ENCODE measurements at places on chromosomes 1 and 21.

GRCh38 chr1:160548960-160549664, 26.1 kb upstream of the SLAMF6 start:
- DNase-seq: no peak

- no peak for DNase-seq
Measured at GRCh38 chr21:43188592-43189210, 19.9 kb downstream of the CRYAA start.

- no peak for DNase-seq
Measured at GRCh38 chr1:94239796-94240195, 2.4 kb upstream of the ARHGAP29 start.

GRCh38 chr21:35226968-35227744, 178.1 kb upstream of the RUNX1 start:
- peak; percentile 76 for DNase-seq

DNA sequence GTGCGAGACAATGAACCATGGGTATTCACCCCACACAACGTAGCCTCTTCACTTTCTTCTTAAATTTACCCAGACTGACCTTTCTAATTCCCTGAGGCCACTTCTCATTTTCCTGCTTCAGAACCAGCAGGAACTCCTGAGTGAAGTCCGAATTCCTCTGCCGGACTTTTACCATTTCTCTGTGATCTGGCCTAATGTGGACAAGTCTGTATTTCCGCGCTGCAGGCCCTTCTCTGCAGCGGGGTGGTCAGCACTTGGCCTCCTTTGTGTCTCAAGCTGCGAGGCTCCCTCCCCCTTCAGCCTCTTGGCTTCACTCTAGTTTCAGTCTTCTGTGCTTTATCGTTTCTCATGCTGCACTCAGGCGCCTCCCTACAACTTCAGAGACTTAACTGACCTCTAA, 9.4 kb upstream of the CTBS start:
- DNase-seq: no peak

GRCh38 chr1:53371851-53372250, 44.0 kb upstream of the LRP8 start:
- DNase-seq: no peak

GRCh38 chr1:12414444-12415018, 184.7 kb downstream of the VPS13D start:
- DNase-seq: no peak

- no peak for DNase-seq
Measured at GRCh38 chr1:185969524-185969991, 235.4 kb downstream of the HMCN1 start.

GRCh38 chr1:91005285-91005684, 16.6 kb downstream of the ZNF644 start:
- DNase-seq: no peak

GRCh38 chr1:93964096-93964776, 55.0 kb upstream of the GCLM start:
- no peak for DNase-seq

- DNase-seq: no peak
Measured at GRCh38 chr1:175434283-175434860, 241.8 kb upstream of the KIAA0040 start.

- DNase-seq: peak; percentile 54
Measured at GRCh38 chr1:41739061-41739955, 179.4 kb downstream of the HIVEP3 start.

DNA sequence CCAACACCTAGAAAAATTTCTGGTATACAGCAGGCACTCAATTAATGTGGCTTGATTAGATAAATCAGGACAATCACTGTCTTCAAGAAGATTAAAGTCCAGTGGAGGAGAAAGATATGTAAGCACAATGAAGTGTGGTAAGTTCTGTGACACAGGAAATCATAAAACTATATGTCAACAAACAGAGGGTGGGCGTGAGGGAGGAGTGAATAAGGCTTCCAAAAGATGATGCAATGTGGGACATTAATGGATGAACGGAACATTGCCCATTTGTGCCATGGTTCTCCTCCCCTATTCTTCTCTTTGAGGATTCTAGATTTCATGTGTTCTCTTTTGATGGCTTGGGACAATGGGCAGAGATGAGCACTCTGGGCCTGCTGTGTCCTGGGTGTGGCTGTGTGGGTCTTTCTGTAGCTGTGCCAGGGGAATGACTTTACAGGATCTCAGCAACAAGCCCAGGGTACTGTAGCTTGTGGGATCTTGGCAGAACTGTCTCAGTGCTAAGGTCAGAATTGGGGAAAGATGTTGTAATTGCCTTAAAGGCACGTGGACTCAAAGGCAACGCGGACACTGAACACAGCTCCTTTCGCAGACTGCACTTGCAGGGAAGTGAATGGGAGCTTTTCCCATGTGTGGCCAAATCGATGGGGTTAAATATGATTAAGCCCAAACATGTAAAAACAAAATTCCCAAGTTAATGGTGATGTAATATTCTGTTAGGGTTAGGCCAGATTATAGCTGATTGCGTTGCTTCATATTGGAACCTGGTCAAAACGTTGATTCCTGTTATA, 366.9 kb downstream of the TGFB2 start:
- no peak for DNase-seq

DNA sequence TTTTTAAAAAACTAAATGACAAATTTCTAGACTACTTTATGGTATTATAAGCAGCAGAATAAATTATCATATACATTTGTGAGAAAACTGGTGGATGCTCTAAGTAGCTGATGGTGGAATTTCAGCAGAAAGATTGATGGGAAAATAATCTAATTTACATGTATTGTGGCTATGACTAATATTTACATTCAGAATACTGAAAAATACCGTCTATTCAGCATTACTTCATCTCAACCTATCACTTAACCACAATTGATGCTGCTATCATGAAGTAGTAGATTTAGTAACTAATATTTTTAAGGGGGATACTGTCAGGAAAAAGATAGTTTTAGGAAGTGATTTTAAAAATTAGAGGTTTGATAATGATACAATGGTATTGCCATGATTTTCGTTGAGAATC, 137.9 kb downstream of the IFI44 start:
- no peak for DNase-seq

DNA sequence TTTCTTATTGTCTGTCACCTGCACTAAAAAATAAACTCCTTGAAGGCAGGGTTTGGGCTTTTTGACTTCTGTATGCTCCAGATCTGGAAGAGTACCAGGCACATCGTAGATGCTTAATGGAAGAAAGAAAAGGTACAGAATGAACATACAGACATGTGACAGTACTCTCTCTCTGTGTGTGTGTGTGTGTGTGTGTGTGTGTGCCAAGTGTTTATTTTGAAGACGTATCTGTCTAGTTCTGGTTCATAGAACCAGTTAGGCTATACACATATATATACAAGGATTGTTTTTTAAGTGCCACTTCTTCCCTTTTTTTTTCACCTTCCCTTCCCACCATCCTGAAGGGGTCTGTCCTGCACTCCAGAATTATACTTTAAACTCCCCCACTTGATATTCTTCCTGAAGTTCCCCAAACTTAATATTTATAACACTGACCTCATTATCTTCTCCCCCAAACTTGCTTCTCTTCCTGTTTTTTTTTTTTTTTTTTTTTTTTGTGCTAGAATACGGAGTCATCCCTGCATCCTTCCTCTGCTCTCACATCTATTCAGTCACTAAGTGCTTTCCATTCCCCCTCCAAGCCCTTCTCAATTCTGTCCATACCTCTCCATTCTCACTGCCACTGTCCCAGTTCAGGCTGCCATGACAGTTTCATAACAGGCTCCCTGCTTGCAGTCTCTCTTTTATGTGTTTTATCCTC, 5.4 kb upstream of the KCNA3 start:
- no peak for DNase-seq

DNA sequence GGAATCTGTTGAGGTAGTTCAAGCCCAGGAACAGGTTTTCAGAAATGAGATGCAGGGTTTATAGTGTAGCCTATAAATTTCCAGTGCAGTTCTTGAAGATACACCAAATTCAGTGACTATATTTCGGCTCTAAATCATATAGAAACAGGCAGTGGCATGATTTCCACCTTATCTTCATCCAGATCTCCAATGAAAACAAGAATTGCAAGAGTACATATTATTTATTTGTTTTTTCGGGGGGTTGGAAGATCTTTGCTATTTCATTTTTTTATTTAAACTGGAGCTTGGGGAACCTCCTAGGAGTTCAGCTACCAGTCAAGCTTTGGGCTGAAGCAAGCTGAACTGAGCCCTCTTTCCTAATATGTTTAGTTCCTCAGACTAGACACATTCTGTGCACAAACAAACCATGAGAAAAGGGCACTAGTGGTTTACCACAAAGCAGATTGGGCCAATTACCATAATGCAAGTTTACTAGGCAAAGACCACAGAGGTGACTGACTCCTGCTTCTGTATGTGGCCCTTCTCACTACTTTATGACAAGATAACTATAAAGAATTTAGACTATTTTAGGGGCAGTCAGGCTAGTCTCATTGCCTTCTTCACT, 68.5 kb downstream of the RGS2 start:
- no peak for DNase-seq

DNA sequence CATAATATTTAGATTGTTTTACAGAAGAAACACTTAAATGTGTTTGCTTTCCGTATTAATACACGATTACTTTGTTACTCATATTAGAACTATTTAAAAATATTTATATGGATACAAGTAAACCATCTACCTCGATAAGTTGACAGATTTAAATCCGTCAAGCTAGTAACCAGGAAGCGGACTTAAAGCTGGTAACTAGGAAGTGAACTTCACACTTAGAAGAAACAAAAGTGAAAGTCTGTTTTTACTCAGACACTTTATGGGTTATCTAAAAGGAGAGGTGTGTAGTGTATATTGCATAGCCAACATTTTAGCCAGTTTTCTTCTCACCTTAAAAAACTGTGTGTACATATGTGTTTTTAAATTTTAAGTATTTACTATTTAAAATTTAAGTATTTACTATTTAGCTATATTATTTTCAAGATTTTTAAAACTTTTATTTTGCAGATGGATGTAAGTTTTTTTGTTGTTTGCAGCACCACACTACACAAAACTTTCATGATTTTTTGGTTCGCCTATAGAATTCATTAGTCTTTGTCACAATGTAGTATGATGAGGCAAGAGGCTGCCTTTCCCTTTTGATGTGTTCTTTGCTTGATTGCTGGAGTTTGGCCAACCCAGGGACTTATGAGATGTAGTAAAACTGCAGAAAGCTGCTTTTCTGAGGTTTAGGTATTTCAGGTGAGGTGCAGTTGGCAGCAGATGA, 2.7 kb downstream of the USP25 start:
- DNase-seq: peak; percentile 73

- no peak for DNase-seq
Measured at GRCh38 chr1:68043443-68044090, 6.9 kb downstream of the DIRAS3 start.

- DNase-seq: no peak
Measured at GRCh38 chr1:62038594-62039284, 155.9 kb upstream of the L1TD1 start.

DNA sequence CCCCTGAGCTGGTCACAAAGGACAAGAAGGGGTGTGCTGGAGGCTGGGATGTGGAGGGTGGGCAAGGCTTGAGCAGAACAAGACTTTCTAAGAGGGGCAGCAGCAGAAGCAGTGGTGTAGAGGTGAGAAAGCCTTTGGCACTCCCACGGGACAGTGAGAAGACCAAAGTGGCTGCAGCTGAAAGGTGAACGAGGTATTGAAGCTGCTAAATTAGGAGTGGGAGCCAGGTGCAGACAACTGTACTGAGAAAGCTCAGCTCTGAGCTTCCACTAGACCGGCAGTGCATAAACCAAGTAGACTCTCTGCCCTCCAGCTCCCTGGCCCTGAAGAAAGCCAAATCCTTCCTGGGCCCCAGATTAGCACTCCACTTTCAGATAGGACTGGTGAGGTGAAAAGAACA, 93.0 kb downstream of the VWA5B1 start:
- DNase-seq: no peak

GRCh38 chr1:226402739-226403165, 5.1 kb downstream of the PARP1 start:
- no peak for DNase-seq

DNA sequence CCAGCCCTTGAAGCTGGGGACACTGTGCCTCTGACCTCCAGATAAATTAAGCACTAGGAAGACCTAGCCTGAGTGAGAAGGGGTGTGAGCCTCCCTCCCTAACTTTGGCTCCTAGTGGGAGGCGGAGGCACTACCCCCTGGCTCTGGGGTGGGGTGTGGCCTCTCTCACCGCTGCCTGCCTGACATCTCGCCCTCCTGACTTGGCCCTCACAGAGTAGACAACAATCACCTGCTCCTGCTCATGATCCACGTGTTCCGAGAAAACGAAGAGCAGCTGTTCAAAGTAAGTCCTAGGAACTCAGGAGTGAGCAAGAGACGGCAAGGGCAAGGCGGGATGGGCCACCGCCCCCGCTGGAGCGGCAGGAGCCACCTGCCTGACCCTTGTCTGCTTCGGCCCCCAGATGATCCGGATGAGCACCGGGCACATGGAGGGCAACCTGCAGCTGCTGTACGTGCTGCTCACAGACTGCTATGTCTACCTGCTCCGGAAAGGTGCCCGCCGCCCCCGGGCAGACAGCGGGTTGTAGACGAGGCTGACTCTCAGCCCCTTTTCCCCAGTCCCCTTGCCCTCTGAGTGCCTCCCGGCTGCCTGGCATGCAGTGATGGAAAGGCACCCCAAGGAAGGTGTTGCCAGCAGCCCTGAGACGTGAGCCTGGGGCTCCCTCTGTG, 8.1 kb upstream of the SLC25A34 start:
- DNase-seq: no peak

GRCh38 chr1:210374600-210374953, 45.9 kb downstream of the HHAT start:
- DNase-seq: no peak

DNA sequence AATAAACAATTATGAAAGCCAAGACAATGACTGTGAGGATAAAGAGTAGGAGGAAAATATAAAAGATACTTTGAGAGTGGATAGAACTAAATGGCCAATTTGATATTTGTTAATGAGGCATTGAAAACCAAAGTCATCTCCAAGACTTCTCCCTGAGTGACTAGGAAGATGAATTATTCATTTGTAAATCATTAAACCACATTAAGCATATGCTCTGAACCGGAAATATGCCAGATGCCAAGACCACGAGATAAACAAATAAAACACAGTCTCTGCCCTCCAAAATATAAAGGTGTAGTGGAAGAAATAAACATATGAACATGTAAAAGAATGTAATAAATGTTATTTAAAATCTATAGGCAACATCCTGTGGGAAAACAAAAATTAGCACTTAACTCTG, 78.8 kb downstream of the MRPL39 start:
- no peak for DNase-seq

- no peak for DNase-seq
Measured at GRCh38 chr1:179061360-179062282, 20.2 kb upstream of the TOR3A start.

DNA sequence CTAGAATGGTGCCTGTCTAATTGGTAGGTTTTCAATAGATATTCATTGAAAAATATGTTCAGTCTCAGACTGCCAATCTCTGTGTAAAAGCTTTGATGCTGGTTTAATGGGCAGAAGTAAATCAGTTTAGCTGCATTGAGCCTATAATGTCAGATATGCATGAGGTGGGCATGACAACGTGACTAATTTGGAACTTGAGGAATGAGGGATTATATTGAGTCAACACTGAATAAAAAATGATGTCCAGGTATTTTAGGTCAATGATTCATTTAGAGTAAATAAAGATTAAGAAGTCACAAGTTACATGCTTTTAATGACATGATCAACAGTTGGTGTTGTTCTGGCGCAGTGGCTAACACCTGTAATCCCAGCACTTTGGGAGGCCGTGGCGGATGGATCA, 3.0 kb downstream of the WDR3 start:
- no peak for DNase-seq

GRCh38 chr21:42624936-42625335, 28.5 kb upstream of the PDE9A start:
- DNase-seq: no peak

GRCh38 chr1:150772326-150772725, 6.7 kb upstream of the CTSS start:
- no peak for DNase-seq

GRCh38 chr1:164363980-164364379, 195.0 kb upstream of the PBX1 start:
- DNase-seq: no peak

Data from central memory CD4-positive, alpha-beta T cell (primary cell).